ENCODE measurements at places on chromosomes 7 and 10.

DNA sequence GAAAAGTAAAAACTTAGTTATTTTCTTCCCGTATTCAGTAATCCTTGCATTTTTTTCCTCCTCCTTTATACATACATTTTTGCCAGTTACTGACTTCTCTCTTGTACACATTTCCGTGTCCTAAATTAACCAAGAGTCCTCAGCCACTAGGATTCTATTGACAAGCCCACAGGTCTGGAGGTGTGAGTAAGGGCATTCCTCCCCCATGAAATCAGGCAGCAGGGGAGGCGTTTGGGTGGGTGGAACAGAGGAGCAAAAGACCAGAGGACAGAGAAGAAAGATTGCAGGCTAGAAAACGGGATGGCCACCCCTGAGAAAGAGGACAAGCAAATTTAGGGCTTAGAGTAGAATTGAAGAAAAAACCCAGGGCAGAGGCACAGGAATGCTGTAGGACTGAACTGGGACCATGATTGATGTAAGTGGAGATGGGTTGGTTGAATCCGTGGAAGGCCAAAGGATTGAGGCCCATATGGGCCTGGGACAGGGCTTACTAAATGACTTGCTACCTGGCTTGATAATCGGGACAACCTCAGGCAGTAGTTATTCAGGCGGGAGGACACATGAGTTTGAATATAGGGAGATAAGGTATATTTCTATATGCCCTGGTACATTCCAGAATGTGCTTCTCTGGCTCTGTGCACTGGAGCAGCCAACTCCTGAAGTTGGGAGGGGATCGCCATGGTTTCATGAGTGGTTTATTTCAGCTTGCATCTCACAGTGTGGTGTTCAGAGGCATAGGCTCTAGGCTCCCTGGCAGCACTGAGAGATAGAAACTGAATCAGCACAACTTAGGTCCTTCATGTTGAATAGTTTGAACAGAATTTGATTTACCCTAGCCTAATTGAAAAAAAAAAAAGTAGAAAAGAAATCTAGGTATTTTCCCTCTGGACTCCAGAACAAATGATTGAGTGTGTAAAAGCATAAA, 28.0 kb downstream of the IKZF1 start:
- no peak for DNase-seq

DNA sequence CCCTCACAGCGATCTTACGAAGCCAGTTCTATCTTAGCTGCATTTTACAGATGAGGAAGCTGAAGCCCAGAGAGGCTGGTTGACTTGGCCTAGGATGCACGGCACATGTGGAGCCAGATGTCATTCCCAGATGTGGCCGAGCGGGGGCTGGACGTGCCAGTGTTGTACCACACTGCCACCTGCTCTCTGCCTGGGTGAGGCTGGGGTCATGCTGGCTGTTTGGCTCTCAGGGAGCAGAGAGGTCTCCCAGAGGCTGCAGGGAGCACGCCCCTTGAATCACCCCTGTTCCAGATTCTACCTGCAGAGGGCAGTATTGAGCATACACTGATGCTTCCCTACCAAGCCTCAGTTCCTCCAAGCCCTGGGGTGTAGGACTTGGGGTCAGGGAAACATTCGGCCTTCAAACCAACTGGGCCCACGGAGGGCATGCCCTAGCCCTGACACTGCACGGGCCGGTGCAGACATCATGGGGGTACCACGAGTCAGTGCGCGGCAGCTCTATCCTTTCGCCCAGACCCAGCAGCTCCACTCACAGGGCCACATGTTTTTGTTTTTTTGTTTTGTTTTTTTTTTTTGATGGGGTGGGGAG, 3.8 kb upstream of the GTF2IRD1 start:
- DNase-seq: peak; percentile 52

DNA sequence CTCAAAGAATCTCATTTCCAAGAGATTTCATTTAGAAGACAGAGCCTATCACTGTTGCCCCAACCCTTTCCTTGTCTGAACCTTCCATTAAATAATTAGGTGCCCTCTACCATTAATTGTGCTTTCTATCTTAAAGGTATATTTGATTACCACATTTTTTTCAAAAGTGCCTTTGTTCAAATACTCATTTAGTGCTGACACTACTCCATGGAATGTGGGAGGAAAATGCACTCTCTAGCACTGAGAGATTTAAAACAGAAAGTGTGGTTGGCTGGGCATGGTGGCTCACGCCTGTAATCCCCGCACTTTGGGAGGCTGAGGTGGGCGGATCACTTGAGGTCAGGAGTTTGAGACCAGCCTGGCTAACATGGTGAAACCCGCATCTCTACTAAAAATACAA, 119.8 kb downstream of the CACNA2D1 start:
- no peak for DNase-seq

DNA sequence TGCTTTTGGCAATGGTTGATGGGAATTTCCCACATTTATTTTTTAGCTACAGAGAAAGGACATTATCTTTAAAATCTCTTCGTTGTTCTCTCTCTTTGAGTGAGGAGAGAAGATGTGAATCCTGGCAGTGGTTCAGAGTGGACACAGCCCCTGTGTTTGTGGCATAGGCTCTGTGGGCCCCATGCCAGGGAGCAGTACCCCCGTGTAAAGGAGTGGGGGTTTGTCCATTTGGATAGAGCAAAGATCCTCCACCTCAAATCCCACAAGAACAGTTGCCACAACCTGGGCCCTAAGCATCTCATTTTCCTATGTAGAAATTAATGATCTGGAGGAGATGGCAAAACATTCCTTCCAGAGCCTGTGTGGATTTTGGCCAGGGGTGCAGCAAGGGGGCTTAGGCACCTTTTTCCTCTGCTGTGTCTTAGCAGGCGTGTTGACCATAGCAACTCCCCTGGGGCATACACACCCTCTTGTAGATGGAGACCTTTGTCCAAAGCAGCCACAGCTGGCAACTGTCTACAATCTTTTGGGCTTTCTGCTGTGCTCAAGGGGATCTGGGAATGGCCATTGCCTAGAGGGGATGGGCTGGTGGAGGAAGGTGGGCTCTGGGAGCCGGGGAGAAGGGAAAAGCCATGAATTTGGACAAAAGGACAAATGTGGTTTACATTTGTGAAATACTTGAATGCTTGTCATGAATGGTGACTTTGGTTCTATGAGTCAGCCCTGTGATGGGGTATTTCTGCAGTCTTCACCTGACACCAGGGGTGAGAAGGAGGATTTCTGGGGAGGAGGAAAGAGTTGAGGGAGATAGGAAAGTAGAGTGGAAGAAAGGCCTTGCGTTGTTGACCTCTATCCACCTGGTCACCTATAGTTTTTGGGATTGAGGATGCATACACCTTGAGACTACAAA, 92.0 kb downstream of the TCF7L2 start:
- no peak for DNase-seq

DNA sequence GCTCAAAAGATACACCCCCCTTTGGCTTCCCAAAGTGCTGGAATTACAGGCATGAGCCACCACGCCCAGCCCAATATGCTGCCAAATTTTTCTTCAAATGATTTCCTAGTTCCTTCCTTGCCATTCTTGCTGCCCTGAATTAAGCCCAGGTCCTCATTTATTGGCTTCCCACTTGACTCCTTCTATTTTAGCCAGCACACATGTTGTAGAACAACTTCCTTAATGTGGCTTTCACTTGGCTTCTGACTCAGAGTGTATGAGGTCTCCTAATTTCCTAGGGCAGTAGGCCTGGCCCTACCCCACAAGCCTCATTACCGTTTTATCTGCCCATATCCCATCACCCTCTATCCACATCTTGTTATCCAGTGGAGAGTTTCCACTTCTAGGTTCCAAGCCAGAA, 21.8 kb upstream of the HIPK2 start:
- no peak for DNase-seq

DNA sequence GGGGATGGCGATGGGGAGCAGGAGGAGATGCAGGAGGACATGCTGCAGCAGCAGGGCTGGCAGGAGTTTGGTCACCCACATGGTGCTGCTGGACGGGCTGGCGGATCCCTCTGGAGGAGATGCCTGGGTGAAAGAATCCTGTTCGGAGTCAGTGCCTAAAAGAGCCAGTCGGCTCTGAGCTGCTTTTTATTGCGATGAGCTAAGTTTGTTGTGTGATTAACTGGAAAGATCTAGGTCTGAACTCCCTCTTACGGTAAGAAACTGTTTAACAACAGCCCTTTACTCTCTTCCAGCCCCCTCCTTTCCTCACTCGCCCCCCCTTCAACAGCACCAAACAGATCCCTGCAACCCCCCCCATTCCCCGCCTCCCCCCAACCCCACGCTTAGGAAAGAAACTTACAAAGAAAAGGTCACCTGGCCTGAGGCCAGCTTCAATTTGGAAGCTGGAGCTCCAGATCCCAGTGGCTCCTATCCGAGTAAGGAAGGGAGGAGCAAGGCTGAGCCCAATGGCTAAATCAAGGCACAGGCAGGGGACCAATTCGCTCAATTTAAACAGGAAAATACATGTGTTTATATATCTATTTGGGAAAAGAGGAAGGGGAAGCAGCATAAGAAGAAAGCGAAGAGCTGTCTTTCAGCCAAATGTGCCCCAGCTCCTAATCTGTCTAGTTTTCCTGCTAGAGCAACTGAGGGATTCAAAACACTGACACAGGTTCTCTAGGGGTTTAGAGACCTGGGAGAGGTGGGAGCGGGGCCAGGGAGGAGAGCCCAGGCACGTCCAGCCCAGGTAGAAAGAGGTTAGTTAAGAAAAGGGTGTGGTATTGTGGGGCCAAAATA, at the start of gene HGF:
Gene HGF, minus strand, starts transcription at position 157 of the 837 bp plus-strand sequence. Its CDS starts 76 bp downstream, at position 81.
- DNase-seq: no peak

DNA sequence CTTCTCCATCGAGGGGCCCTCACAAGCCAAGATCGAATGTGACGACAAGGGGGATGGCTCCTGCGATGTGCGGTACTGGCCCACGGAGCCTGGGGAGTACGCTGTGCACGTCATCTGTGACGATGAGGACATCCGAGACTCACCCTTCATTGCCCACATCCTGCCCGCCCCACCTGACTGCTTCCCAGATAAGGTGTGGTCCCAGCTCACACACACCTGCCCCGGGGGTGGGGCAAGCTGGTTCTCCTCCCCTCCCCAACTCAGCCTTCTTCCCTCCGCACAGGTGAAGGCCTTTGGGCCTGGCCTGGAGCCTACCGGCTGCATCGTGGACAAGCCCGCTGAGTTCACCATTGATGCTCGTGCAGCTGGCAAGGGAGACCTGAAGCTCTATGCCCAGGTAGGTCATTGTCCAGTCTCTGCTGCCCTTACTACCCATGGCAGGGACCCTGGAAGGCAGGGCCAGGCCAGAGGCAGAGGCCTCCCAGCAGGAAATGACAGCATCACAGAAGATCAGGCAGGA, 11.0 kb downstream of the FLNC start:
- DNase-seq: no peak

GRCh38 chr10:14648005-14648765, 126.5 kb downstream of the FAM107B start:
- DNase-seq: peak; percentile 79

GRCh38 chr7:120583899-120584586, 273.9 kb downstream of the TSPAN12 start:
- DNase-seq: no peak

GRCh38 chr10:4656576-4657194, 169.3 kb upstream of the AKR1E2 start:
- peak; percentile 18 for DNase-seq

DNA sequence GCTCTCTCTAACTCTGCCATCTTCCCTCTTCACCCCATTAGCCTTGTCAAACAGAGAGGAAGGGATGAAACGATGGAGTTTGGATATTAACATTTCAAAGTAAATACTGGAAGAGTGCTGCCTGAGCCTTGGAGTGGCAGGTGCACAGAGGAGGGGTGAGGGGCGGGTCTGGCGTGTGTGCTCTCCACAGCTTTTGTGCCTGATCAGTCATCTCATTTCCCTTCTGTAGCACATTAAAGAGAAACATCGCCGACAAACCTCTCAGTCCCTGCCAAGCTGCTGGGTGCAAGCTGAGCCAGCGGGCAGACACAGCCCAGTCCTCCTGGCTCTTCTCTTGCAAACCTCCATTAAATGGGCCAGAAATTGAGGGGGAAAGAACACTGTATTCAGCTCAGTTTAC, 76.2 kb downstream of the SLIT1 start:
- DNase-seq: no peak

- no peak for DNase-seq
Observed at GRCh38 chr10:48363617-48364355, 57.3 kb downstream of the MAPK8 start.

DNA sequence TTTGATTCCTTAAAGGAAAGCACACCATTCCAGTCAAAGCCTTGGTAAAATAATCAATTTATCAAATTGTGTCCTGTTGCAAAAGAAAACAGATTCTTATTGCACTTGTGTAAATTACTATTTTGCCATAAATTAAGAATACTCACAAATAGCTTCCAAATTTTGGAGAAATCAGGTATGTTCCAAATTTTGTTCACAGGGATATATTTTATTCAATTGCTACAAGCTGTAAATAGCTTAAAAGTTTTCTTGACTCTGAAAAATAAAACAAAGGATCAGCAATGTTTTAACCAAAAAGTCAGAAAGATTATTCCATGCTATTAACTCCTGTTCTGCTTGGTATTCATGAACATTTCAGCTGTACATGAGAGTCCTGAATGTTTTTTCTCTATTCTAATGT, 47.4 kb upstream of the CHST3 start:
- no peak for DNase-seq

DNA sequence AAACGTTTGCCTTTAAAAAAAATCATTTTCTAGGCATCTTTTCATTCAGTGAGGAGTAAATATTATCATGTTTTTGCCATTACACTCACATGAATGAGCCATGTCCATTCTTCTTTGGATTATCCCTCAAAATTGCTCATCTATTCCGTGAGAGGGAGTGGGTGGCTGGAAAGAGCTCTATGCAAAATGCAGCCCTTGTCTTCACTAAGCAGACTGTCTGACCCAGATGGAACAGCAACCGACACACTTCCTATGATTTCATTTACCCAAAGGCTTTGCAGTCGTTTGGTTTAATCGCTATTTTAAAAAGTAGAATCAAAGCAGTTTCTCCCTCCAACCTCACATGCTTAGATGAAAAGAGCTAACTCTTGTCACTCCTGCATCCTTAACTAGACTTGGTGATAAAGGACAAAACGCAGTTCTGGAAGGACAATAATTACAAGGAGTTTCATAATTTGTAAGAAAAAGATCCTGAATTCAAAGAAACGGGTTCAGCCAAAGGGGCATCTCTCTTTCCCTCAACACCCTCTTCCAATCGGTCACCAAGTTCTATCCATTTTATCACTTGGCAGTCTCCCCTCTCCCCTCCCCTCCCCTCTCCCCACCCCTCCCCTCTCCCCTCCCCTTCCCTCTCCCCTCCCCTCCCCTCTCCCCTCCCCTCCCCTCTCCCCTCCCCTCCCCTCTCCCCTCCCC, 198.1 kb upstream of the STK17A start:
- DNase-seq: no peak

DNA sequence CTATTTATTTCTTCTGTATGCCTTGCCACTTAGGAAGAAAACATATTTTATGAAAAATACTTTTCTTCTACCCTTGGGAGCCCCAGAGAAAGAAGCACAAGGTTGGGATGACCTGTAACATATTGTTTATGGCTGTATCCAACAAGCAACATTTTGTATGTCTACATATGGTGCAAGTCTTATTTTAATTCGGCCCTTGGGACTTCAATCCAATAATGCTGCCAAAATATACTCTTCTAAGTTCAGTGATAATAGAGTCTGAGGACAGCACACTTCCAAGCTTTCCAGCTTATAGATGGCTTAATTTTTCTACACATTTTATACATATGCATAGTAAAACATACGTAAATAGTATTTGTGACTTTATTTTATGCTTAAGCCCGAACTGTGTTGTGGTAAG, 318.5 kb upstream of the SEMA3A start:
- DNase-seq: no peak

- DNase-seq: no peak
Observed at GRCh38 chr10:99328579-99329303, 415 bp upstream of the CNNM1 start.

GRCh38 chr10:91164520-91165065, 55.9 kb upstream of the PCGF5 start:
- DNase-seq: no peak

GRCh38 chr10:114728325-114728724, 70.2 kb upstream of the ABLIM1 start:
- DNase-seq: no peak
